ENCODE measurements at places on chromosomes 1 and 21.

- peak; percentile 19 for DNase-seq
Observed at GRCh38 chr1:231420299-231420958, 1.7 kb downstream of the EGLN1 start.

GRCh38 chr1:52531249-52531872 is 21.5 kb downstream of the TUT4 start:
- DNase-seq = no peak

- no peak for DNase-seq
Observed at GRCh38 chr21:33843216-33843615, 72.4 kb downstream of the ATP5PO start.

- no peak for DNase-seq
Observed at GRCh38 chr1:93443454-93443853, 4.5 kb upstream of the FNBP1L start.

DNA sequence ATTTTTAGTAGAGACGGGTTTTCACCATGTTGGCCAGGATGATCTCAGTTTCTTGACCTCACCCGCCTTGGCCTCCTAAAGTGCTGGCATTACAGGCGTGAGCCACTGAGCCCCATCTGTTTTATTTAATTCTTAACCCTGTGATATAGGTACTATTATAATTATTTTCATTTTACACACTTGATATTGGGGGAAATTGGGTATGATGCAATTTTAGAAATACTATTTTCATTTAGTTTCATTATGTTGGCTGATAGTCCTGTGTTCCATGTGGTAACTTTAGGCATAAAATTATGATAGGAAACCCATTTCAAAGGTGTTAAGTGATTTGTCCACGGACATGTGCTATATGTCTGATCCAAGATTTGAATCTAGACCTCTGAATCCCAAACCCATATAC is 61.1 kb downstream of the SPEN start:
- no peak for DNase-seq

DNA sequence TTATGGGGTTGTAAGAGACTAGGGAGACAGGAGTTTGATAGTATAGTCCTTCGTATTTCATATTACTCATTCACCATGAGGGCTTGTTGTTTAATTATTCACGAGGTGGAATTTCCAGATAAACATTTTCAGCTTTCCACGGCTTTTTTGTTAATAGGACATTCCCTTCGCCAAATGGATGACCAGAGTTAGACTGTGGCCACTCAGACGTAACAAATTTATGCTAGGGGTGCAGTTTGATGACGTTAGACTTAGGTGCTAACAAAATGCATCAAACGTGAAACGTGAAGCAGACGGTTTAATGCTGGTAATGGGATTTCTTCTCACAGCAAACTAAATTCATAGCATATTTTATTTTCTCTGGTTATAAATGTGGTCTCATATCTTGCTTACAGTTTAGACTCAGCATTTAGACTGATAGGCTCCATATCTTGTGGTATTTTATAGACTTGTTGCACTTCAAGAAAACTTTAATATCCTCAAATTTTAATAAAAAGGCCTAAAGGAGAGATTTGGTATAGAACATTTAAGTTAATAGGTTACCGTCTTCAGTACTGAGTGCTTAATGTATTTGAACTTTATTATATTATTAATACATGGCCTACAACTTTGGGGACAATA is 2.3 kb downstream of the DHX9 start:
- peak; percentile 19 for DNase-seq

DNA sequence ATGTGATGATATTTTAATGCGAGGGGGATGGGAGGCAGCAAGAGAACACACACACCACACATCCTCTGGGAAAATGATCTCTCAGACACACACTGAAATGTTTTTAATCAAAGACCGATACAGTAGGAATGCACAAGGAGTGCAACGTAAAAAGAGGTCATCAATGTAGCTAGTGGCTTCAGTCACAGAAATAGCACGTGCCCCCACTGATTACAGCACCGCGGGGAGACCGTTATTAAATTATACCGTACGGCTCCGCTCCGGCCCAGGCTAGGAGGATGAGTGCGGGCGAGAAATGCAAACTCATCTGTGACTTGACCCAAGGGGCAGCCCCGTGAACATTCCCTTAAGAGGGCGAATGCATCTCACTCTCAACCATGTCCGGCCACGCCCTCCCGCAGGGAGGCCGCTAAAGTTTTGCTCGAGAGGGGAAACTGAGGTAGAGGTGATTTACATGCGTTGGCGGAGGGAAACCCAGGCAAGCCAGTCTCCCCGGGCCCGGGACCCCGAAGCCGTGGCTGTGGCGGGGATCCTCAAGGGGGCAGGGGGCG is 552 bp downstream of the UBR4 start:
- DNase-seq = peak; percentile 23

- DNase-seq = peak; percentile 73
Observed at GRCh38 chr1:2046174-2046917, 3.9 kb upstream of the PRKCZ start.

DNA sequence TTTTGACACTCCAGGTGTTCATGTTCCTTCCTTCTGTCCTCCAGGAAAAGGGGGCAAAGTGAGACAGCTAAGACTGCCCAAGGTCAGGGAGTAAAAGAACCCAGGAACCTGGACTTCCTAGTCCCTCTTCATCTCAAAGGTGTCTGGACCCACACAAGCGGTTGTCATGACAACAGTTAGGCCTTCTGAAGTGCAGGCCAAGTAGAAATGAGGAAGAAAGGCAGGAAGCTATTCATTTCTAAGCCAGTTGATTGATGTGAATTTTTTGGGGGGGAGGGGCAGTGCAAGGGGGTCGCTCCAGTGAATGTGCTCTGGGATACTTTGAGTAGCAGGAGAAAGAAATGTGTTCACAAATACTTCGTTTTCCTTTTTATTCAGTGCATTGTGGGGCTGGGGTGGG is 114.3 kb downstream of the NAV1 start:
- DNase-seq = no peak

- DNase-seq = no peak
Observed at GRCh38 chr1:82628887-82629286, 828.2 kb downstream of the ADGRL2 start.

GRCh38 chr1:101697072-101697471 is 299.7 kb downstream of the OLFM3 start:
- DNase-seq = peak; percentile 17

- no peak for DNase-seq
Observed at GRCh38 chr1:175733722-175734121, 9.7 kb downstream of the TNR start.

DNA sequence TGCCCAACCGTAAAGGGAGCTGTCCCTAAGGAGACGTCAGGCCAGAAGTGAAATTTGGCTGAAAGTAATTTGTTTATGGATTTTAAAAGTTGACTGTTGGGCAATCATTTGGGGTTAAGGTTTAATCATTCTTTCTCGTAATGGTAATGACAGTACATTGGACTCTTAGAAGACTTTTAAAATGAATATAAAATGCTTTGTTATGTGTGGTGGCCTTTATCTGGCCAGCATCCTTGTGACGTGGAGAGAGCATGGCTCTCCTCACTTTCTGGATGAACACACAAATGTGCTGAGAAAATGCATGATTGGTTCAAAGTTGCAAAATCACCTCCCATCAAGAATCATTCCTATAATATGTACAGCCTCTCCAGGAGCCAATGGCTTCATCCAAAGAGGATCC is 160.2 kb downstream of the DHRS3 start:
- DNase-seq = no peak

DNA sequence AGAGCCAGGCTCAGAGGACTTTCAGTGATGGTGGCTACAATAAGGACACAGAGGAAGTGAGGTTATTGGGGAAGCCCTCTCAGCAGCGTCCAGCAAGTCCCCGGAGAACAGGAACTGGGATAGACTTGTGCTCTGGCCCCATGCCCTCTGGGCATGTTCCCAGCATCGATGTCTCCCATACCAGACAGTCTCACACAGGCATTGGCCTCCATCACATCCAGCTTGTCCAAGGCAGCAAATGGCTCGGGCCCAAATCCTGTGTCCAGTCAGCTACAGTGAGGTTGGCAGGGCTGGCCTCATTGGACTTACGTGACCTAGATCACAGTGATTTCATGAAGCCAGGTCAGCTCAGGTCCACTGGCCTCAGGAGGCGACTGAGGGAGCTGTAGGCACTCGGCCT is 19.6 kb upstream of the TMEM54 start:
- DNase-seq = peak; percentile 93

GRCh38 chr21:33022828-33023573 is 2.7 kb upstream of the OLIG2 start:
- no peak for DNase-seq

GRCh38 chr1:221097479-221098281 is 218.4 kb downstream of the HLX start:
- no peak for DNase-seq

DNA sequence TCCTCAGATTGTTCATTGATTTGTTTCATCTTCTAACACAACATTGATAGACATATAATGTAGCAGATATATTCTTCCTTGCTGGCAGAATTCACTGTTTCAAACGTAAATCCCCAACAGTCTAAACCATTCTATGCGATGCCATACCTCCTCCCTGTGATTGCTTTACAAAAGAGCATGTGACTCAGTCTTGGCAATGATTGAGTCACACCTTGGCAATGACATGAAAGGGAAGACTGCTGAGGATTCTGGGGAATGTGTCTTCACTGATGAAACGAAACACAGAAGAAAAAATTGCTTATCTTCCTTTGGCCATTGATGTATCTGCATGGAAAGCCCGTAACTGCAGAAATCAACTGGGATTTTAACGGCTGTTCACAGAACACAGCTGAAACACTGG is 409.6 kb upstream of the ZRANB2 start:
- no peak for DNase-seq

DNA sequence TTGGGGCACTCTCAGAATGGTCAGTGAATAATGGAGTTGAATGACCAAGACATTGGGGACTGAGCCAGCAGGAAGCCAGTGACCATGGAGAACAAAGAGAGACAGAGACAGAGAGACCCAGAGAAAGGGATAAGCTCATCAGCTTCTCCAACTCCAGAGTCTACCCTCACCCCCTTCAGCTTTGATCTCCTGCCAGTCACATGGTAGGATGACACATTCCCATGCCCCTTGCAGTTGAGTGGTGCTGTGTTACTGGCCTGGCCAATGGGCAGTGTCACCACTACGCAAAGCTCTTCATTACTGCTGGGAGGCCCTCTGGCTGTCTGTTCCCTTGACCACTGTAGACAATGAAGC is 643.5 kb downstream of the AJAP1 start:
- no peak for DNase-seq

GRCh38 chr1:234965111-234965510 is 163.5 kb downstream of the TOMM20 start:
- DNase-seq = no peak

- peak; percentile 24 for DNase-seq
Observed at GRCh38 chr21:21101911-21102310, 103.7 kb downstream of the NCAM2 start.

DNA sequence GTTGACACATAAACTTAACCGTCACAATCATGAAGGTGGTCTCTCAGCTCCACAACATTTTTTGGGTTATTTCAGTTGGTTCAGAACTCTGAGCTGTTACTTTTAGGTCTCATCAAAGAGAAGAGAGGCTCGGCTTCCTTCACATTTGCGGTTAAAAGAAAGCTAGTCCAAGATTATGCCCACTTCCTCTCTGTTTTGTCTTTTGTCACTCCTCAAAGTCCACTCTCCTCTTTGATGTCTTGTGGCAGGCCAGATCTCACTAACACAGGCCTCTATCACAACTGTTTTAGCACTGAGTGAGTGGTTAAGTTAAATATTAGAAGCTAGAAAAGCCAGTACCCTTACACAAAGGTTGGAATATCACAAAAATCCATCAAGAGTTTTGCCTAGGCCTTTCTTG is 195.7 kb downstream of the FCRL5 start:
- no peak for DNase-seq

GRCh38 chr1:96144636-96145035 is 576.9 kb upstream of the PTBP2 start:
- DNase-seq = no peak

- no peak for DNase-seq
Observed at GRCh38 chr1:5798151-5798730, 194.0 kb downstream of the NPHP4 start.

- no peak for DNase-seq
Observed at GRCh38 chr1:117181630-117182041, 29.1 kb downstream of the VTCN1 start.

- DNase-seq = no peak
Observed at GRCh38 chr1:183882335-183883167, 77.6 kb downstream of the RGL1 start.

- no peak for DNase-seq
Observed at GRCh38 chr1:181174861-181175260, 86.4 kb downstream of the IER5 start.

DNA sequence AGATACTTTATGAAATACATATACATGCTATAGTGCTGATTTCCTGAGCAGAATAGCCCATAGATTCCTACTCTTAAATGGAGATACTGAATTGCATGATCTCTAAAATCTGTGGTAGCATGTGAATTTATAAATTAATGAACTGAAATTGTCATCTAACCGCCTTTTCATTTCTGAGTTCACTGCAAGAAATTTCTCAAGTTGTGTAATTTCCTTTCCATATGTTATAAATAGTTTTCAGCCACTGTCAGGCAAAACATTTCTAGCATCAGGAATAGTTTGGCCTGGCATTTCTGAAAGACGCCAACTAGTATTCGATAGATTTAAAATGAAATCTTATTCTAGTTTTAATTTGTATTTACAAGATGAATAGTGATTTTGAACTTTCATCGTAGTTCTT is 310.1 kb downstream of the USH2A start:
- no peak for DNase-seq

GRCh38 chr1:15260418-15261154 is 13.6 kb downstream of the FHAD1 start:
- DNase-seq = no peak

GRCh38 chr1:59034925-59035324 is 251.1 kb upstream of the JUN start:
- no peak for DNase-seq

DNA sequence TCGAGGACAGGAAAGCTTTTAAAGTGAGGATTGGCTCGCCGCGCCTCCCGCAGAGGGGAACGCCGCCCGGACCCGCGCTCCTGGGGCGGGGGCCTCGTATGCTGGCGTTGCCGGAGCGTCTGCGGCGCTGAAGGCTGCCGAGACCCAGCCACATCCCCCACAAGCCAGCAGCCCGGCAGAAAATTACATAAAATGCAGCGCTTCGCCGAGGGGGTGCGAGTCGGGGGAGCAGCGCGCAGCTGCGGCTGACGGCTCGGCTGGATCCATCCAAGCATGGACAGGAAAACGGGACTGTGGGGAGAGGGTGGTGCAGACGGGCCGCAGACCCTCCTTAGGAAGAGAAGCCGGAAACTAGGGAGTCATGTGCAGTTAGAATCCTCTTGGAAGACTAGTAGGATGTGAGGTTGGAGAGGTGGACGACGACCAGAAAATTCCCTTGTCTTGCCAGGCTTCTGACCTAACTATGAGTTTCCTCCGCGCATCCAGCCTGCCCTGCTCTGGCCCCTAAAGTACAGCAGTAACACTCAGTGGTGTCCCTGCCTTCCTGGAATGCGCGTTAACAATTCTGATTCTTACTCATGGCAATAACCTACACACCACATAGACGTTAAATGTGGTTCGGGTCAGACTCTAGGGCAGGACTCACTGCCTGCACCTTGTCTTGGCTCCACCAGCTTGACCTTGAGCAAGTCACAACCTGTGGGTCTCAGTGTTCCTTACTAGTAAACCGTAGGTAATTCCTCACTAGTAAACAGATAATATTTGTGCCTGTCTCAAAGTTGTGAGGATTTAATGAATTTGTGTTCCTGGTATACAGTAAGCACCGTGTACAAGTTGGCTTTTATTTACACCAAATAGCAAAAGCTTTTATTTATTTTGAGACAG is 953 bp upstream of the BRWD1 start:
- DNase-seq = peak; percentile 70

All from cerebellar cortex (tissue), 1 donor.